ENCODE measurements at places on chromosomes 13 and 19.

- DNase-seq, result no peak
These were observed 181.9 kb downstream of the PCDH9 start for GRCh38 chr13:67048084-67048820.

DNA sequence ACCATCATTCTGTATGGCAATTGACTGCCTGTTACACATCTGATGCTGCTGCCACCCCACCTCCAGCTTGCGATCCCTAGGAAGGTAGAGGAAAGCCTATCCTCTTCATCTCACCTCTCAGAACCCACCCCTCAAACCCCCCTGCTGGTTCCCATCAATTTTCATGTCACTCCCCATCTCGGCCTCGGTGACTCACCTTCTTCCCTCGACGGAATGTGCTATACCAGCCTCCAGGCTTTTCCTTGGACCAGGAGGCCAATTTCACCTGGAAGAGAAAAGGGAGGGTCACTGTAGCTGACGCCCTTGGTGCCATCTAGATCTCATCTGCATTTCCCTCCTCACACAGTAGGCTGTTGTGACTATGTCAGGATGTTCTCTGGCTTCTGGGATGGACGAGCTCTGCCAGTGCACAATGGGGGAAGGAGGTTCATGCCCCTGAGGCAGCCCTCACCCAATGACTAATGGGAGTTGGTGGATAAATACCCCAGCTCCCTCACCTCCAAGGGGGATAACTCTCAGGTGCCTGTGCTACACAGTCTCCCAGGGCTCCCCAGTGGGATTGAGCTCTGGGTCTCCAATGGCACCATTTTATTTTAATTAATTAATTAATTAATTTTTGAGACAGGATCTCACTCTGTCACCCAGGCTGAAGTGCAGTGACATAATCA lies 26.4 kb upstream of the OLFM2 start:
- DNase-seq, result no peak

GRCh38 chr13:34506796-34507195 lies 435.3 kb upstream of the NBEA start:
- DNase-seq, result no peak

GRCh38 chr13:79782541-79783205 lies 301.7 kb downstream of the NDFIP2 start:
- DNase-seq, result no peak

DNA sequence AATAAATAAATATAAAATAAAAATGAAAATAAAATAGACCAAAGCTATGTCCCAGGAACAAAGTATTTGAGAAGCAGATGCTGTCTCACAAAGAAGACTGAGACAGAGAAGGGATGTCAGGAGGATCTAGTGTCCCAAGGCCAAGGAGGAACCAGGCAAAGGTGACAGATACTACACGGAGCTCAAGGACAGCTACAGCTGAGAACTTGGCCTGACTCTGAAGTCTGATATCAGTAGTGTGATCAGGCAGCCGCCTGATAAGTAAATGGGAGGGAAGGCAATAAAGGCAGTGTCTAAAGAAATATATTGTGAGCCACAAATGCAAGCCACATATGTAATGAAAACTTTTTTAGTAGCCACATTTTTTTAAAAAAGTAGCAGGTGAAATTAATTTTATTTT lies 20.4 kb upstream of the NANOS3 start:
- no peak for DNase-seq

DNA sequence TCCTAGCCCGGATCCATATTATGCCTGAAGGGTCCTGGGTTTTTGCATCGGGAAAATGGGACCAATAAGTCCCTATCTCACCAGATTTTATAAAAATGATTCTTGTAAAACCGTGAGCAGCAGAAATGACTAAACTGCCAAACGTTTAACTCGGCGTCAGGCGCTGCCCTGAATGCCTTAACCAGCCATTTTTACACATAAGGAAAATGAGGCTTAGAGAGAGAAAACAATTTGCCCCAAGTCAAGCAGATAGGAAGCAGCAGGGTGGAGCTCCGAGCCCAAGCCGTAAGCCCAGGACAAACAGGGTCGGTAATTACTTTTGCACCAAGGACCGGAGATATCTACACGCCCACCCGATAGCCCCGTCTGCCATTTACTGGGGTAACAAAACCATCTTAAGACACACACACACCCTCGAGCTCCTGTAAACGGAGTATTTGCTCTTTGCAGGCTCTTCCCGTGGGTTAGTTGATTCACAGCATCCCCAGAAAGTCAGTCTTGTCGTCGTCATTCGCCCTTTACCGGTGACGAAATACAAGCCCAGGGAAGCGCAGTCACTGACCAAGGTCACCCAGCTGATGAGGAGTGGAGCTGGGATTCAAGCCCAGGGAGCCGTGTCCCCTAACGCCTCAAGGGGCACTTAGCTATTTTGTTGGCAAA lies 16.0 kb upstream of the MRI1 start:
- DNase-seq, result no peak

DNA sequence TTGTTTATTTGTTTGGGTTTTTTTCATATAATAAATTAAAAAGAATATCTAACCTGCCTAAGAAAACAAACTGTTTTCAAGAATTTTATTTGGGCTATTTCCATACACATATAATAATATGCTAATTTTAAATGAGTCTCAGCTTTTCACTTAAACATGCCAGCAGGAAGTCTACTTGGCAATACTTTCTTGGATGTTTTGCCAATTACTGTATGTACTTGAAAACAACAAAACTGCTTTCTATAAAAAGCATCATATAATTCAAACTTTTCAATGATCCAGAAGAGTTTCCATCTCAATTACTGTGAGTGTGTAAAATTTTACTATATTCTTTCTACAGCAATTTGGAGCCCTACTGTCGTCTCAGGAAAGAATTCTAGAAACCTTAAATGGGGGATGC lies 961.2 kb downstream of the PCDH17 start:
- no peak for DNase-seq

DNA sequence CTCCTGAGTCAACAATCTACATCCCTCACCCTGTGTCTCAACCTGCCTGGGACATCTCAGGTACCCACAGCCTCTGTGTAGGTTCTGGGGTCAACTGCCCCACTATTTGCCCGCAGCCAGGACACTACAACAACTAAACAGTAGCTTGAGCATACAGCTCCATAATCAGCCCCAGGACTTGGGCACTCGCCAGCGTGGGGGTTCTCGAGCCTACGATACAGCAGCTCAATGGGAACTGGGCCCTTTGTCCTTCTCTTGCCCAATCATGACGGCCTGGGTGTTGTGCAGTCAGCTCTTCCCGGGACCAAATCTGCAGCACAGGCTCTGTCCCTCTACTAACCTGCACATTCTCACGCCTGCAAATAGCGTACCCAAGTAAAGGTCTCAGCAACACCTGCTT lies 1.3 kb downstream of the ZNF180 start:
- no peak for DNase-seq

DNA sequence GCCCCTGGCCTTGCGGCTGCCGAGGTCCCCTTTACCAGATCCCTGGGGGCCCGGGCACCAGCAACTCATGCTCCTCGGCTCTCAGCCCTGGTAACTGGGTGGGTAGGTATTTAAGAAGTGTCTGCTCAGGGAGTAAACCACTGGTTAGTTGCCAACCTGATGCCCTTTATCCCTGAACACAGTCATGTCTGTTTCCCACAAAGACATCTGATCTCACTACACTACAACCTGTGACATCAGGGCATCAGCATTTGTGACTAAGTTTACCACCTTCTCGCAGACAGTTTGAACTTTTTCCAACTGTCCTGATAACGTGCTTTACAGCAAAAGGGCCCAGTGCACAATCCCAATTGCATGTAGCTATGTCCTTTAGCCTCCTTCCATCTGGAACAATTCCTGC lies 22.0 kb downstream of the GGACT start:
- no peak for DNase-seq

DNA sequence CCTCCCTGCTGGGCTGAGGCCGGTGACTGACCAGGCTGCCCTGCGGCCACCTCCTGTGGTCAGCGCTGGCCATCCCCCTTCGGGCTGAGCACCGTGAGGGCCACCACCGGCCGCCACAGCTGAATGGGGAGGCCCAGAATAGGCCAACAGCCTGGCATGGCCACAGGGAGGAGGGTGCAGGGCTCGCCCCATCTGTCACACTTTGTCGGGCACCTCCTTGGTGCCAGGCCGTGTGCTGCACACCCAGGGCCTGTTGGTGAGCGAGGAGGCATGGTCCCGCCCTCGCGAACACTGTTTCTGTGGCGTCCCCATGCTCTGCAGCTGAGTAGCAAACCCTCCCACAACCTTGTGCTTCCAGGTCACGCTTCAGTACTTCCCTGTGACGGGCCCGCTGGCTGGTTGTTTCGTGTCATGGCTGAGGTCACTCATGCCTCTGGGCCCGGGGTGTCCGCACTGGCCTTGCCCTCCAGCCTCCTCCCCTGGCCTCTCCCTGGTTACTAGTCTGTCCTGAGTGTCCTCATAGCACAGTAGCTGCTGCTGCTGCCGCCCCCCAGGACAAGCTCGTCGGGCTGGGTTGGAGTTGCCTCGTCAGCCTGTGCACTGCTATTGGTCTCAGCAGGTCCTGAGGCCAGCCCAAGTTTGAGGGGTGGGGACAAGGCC lies 15.2 kb downstream of the EPN1 start:
- no peak for DNase-seq

GRCh38 chr19:47358936-47359335 lies 9.8 kb downstream of the DHX34 start:
- no peak for DNase-seq

- no peak for DNase-seq
These were observed 1.5 kb downstream of the CD37 start for GRCh38 chr19:49336482-49337266.

DNA sequence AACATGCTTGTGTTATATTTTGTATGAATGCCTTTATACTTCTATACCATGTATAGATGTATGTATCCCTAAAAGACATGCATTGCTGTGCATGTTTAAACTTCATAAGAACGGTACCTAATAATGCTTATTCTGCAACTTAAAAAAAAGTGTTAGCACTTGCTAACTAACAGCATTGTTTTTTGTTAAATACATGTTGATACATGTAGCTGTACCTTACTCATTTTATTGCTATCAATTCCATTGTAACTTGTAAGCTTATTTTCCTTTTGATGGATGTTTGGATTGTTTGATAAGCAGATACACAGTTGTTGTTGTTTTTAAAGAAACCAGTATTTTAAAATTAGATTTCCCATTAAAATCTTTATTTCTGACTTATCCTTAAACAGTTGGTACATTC lies 53.8 kb downstream of the CDK8 start:
- DNase-seq, result no peak

DNA sequence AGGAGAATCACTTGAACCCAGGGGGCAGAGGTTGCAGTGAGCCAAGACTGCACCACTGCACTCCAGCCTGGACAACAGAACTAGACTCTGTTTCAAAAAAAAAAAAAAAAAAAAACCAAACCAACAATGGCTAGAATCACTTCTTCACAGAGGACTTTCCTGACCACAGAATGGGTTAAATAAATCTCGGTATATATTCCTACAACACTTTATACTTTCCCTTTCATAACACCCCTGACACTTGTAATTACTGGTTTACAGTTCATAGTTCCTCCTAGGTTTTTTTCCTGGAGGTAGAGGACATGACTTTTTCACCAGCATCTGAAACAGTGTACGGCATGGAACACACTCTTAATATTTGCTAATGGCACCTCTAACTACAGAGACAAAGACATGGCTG lies 31.4 kb downstream of the ZDHHC20 start:
- DNase-seq, result no peak

GRCh38 chr13:57918086-57918485 lies 286.5 kb downstream of the PCDH17 start:
- DNase-seq, result no peak

DNA sequence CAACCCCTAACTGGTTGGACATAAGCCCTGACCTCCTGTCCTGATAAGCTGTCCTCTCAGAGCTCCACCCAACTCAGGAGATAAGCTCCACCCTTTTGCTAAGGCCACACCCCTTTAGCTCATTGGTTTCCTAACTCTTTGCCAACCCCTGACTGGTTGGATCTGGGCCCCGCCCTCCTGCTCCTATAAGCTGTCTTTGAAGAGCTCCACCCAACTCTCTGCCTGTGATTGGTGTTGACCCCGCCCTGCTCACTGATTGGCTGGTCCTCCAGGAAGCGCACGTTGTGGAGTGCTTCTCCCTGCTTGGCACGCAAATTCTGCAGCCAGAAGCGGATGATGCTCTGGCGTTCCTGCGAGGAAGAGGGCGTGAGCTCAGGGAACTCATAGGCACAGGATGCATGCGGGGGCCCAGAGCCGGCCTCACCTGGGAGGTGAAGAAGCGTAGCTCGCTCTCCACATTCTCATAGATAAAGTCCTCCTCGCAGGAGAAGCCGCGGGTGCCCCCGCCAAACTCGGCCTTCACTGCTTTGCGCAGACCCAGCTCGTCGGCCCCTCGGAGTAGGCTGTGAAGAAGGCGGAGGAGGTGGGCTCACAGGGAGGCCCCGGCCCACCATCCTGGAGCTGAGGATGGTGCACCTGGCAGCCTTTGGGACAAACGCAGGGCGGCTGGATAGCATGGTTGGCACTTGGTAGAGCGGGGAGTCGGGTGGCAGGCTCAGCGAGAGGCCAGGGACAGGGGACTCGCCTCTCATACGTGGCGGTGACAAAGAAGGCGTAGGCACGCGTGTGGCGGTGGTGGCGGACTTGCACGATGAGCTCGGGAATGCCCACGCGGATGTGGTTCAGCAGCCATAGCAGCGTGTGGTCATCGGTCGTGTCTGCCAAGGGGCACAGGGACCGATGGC lies 1.7 kb downstream of the ANO8 start:
- no peak for DNase-seq

DNA sequence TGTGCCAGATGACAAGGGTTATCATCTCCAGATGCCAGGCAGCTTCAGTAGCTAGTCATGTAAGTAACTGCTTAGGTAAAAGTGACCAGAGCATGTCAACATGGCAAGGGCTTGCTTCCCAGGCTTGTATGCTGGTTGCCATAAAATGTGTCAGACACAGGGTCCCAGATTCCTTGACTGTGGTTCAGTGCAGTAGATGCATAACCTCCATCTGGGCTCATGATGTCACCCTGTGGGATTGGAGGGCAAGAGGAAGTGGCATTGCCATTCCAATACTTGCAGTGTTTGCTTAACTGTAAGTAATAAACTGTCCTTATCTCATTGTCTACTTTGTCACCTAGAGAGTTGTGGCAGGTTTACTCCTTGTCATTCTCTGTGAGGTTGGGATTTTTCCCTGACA lies 226.8 kb downstream of the PCDH17 start:
- no peak for DNase-seq

GRCh38 chr13:53382008-53382407 lies 353.4 kb downstream of the OLFM4 start:
- DNase-seq, result no peak

DNA sequence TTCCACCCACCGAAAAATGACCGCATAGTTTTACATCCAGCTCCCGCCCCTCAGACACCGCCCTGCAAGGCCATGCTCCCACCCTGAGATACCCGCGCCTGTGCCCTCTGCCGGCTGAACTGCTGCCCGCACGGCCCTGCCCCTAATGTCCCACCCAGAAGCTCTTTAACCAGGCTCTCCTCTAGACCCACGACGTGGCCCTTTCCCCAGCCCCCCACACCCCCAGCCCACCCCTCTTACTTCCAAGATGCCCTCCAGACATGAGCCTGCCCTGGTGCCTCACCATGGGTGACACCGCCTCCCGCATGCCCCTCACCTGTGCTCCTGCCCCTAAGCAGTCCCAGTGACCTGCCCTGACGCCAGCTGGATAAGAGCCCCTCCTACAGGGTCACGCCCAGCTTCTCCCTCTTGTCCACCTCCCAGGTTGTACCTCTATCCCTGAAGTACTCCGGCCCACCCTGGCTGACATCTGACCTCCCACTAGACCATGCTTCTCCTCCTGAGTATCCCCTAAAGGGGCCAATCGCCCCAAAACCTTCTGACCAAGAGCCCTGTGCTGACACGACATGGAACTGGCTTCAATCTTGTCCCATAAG lies 51.2 kb downstream of the COLGALT1 start:
- DNase-seq, result no peak

Measured in T-helper 1 cell (primary cell).